ENCODE measurements at places on chromosomes 2 and 18. TPM values are rescaled to one million over a fixed set of nuclear protein-coding genes. Genes with fewer than 3 reads are reported as not detected.

CCDC141 gene
- 53.2 TPM for polyA plus RNA-seq

ABHD1 gene
- polyA plus RNA-seq, result 0.71 TPM

TET3 gene
- polyA plus RNA-seq, result 8.4 TPM

CCDC121 gene
- polyA plus RNA-seq, result 7.1 TPM

AFF3 gene
- 2.9 TPM for polyA plus RNA-seq

DTNA gene
- polyA plus RNA-seq, result 75.2 TPM

- no peak for DNase-seq
These were observed 8.4 kb downstream of the PHLPP1 start for GRCh38 chr18:62723666-62724281.

GRCh38 chr2:192196421-192197194 lies 1.9 kb upstream of the TMEFF2 start:
- no peak for DNase-seq

GRCh38 chr2:152584301-152584700 lies 133.0 kb downstream of the PRPF40A start:
- no peak for DNase-seq

DNA sequence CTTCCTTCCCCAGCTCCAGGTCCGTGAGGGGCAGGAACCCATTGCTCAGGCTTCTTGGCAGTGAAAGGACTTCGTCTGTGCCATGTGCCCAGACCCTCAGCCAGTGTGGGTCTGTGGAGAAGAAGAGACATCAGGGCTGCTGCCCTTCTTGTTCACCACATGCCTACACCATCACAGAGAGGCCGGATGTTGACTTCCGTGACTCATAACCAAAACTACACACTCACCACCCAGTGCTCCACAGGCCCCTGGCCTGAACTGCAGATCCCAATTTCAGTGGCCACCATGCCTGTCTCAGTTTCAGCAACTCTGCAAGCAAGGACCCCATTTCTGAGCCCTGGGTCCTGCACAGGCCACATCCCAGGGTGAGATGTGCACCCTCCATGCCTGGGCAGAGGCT lies 332.6 kb upstream of the SALL3 start:
- DNase-seq, result no peak

DNA sequence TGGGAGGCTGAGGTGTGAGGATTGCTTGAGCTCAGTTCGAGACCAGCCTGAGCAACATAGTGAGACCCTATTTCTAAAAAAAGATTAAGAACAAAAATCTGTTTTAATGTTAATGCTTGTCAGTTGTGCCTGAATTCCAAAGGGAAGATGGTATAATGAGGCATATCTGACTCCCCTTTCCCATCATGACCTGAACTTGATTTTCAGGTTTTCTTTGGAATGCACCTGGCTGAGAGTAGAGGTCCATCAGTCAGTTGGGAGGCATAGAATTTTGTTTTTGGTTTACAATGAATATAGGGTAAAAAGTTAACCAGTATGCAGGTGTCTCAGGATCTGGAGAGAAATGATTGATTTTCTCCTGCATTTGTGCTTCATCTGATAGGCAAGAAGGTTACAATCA lies 20.4 kb downstream of the RPIA start:
- no peak for DNase-seq

DNA sequence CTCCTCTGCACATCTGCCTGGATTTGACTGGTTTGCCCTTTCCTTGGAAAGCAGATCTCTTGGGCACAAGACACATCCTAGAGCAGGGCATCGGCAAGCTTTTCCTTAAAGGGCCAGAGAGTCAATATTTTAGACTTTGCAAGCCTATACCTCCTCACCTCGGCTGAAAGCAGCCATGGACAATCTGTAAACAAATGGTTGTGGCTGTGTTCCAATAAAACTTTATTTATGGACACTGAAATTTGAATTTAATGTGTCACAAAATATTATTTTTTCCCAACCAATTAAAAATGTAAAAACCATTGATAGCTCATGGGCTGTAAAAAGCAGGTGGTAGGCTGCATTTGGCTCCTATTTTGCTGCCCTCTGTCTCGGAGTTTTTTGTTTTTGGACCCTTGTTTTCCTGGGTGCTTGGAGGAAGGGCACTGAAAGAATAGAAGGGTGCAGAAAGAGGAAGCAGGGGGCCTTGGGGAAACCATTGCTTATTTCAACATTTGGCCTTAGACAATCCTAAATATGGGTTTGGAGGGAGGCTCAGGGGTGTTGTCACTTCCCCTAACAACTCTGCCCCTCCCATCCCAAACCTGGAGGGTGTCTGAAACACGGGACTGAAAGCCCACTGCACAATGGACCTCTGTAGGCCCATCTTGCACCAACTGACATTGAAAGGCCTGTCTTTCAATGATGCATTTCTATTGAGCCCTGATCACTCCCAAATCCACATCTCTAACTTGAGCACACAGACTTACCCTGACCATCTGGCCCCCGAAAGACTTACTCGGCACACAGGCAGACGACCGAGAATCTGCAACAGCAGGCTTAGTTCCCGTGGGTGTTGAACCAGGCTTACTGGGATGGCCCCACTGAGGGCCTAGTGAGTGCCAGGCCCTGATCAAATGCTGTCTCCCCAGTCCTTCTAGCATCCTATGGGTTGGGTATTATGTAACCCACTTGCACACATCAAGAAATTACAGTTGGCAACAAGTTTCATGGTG lies 7.1 kb upstream of the ZFP36L2 start:
- no peak for DNase-seq

- DNase-seq, result no peak
These were observed 50.0 kb upstream of the MBOAT2 start for GRCh38 chr2:9053534-9053931.

GRCh38 chr2:140775411-140775810 lies 1355.4 kb downstream of the LRP1B start:
- no peak for DNase-seq

GRCh38 chr18:48808476-48808875 lies 142.3 kb downstream of the SMAD7 start:
- DNase-seq, result no peak

- DNase-seq, result no peak
These were observed 99.6 kb downstream of the TMEM247 start for GRCh38 chr2:46578961-46579360.

DNA sequence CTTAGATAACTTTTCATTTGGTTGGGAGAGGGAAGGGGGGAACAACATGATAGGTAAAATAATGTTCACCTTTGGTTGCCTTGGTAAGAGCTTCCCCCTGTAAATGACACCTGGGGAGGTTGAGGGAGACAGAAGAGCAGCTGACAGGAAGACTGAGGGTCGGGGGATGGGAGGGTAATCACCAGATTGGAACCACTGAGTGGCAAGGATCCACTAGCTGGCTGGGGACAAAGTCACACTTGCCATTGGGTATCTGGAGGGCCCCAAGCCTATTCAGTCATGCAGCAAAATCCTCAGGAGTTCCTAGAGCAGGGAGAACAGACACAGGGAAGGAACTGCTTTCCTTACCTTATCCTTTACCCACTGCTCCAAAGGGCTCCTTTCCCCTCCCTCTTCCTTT lies 84.3 kb downstream of the MAPK4 start:
- DNase-seq, result no peak

DNA sequence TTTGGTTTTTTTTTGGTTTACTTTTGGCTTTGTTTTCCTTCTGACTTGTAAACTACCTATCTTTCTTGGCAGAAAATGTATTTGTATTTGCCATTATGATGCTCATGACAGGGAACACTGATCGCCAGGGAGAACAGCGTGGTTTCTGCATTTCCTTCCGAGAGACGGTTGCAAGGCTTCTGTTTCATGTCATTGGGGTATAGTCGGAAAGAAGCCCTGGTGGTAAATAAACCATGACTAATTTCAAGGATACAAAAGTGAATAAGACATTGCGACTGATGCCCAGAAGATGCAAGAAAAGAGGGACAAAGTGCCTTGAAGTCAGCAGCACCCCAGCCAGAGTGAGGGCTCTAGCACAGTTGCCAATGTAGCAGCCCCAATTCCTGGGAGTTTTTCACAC lies 4.2 kb upstream of the CAPN14 start:
- no peak for DNase-seq

GRCh38 chr2:19736191-19736831 lies 165.5 kb downstream of the TTC32 start:
- DNase-seq, result peak; percentile 71

- no peak for DNase-seq
These were observed 75.0 kb downstream of the SOCS6 start for GRCh38 chr18:70363861-70364260.

- no peak for DNase-seq
These were observed 17.3 kb downstream of the ACADL start for GRCh38 chr2:210207929-210208328.

GRCh38 chr18:59096098-59096789 lies 43.4 kb upstream of the SEC11C start:
- no peak for DNase-seq

- no peak for DNase-seq
These were observed 43.5 kb downstream of the RAB3GAP1 start for GRCh38 chr2:135095591-135095990.

- no peak for DNase-seq
These were observed 8.7 kb downstream of the CHMP1B start for GRCh38 chr18:11859903-11860407.

DNA sequence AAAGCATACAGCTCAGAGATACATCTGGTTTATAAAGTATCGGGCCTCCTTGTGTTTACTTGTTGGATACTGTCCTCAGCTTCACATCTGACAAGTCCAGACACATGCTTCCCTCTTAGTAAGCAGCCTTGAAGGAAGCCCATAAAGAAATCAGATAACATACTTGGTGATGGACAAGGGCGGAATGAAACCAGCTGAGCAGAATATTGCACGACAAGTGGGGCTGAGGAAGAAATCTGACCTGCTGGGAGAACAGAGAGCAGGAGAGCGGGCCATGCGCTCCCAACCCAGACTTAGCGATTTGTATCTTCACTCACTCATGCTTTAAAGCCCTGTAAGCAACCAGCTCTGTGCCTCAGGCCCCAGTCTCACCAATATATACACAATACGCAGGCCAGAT lies 208.4 kb downstream of the CDH20 start:
- DNase-seq, result no peak

DNA sequence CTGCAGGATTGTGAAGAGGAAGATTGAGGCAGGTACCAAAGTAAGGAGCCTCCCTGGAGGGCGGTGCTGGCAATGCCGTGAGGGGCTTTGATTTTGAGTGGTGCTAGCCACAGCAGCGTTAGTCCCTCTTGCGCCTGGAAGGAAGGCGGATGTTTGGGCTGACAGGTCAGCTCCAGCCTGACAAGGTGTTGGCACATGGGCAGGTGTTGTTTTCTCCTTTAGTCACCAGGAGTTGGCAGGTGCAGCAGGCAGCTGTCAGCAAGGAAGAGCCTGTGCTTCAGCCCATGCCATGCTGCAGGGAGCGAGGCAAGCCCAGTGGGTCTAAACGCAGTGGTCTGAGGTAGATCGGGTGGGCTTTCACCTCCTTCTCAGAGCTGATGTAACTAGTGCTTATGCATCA lies 8.5 kb downstream of the SEC11C start:
- DNase-seq, result no peak

DNA sequence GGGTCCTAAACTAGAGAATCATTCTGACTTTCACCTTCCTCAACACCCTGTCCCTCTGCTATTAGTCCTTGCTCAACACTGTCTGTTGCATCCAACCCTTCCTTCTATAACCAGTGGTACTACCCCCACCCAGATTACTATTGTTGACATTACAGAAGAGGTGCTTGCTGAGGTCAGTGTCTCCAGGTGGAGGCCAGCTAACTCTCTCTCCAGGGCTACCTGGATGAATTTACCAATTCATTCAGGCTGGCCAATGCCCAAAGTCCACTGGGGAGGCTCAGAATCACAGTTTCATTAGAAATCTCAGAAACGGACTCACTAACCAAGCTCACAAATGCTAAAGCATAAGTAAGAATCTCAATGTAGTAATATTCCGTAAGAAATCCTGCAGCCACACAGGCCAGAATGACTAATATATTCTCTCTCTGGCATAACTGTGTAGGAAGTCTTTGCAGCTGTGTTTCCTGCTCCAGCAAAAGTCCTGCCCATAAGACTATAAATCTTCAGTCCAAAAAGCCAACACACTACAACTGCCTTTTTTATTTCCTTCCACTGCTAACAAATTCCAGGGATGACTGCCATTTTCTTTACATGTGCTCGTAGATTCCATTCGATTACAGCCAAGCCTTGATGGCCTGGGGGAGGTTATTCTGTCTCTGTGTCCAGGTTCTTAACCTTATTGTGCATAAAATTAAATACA lies 10.0 kb upstream of the TTR start:
- peak; percentile 32 for DNase-seq
